Neural progenitor cell (in vitro differentiated cells): ENCODE measurements at places on chromosomes 12 and 14. TPM values are rescaled to one million over a fixed set of nuclear protein-coding genes. Genes with fewer than 3 reads are reported as not detected.

GRCh38 chr14:59343585-59343984 is 121.6 kb downstream of the GPR135 start:
- H3K4me1 ChIP-seq = peaks cover 57% of the 10 kb centered on the region
- H3K36me3 ChIP-seq = no peaks in the 10 kb centered on the region
- no peak for DNase-seq
- H3K4me3 ChIP-seq = no peak overlapping the region
- H3K27me3 ChIP-seq = no peaks in the 10 kb centered on the region
- peak overlapping the region; percentile 53 for H3K27ac ChIP-seq

- H3K4me1 ChIP-seq = peaks cover 12% of the 10 kb centered on the region
- H3K27me3 ChIP-seq = peaks cover 31% of the 10 kb centered on the region
- H3K36me3 ChIP-seq = no peaks in the 10 kb centered on the region
- peak overlapping the region; percentile 46 for H3K4me3 ChIP-seq
- DNase-seq = peak; percentile 74
- no peak overlapping the region for H3K27ac ChIP-seq
Measured at GRCh38 chr12:52873832-52874572, 25.2 kb upstream of the KRT78 start.

DNA sequence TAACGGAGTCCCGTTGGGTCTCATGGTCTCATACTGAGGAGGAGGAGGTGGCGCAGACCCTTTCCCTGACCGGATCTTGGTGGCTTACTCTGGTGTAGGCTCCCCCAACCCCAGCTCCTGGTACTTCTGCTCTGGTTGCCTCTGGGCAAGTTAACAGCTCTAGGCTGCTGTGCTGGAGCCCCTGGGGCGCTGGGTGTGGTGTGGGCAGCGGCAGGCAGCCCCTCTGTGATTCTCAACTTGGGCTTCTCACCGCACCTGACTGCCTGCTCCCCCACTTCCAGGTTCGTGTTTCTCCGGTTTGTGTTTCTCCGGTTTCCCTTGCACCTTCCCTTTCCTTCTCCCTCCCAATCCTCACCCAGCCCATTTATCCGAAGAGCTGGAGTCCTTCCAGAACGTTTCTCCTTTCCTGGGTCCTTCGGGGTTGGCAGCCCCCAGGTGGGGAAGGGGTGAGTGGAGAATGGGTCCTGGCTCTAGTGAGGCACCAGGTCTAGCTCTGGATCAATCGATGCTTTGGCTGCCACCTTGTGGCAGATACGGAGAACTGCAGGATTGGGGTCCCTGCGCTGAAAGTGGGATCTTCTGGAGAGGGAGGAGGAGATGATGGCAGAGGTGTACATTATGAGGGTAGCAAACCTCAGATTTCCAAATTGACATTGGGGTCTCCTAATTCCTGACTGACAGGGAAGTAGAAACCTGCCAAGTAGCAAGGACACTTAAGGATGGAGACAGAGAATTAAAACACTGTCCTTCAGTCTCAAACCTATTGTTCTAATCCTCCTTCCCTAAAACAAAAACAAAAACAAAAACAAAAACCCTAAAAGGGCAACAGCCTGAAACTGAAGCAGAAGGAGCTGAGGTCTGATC is 8.3 kb downstream of the CISTR start:
- no peak overlapping the region for H3K27ac ChIP-seq
- peak overlapping the region; percentile 22 for H3K4me3 ChIP-seq
- peak; percentile 84 for DNase-seq

DNA sequence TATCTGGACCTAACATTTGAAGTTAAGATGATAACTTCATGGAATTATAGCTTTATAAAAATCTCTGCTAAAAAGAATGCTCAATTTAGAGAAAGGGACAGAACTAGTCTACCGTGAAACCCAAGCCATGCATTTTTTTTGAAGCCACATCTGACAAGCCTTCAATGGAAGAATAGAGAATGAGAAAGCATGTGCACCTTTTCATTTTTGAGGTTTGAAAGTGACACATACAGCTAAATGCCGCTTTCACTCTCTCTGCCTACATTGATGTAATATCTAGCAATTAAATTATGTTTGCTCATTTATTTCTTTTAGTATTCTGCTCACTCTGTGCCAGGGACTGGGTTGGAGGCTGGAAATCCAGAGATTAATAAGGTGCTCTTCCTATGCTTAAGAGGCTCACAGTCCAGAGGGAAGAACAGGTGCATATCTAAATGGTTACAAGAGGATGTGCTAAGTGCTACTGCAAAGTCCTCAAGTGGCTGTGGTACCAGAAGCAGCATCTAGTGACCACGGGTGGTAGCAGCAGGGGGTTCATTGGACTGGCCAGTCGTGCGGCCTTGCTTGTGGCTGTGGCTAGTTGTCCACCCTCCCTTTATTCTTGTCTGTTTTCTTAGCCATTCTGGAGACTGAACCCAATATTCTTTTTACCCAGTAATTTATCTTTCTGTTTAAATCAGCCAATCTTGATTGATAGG is 60.4 kb downstream of the PPP1R36 start:
- H3K36me3 ChIP-seq = no peaks in the 10 kb centered on the region
- H3K27ac ChIP-seq = no peak overlapping the region
- no peak for DNase-seq
- no peaks in the 10 kb centered on the region for H3K4me1 ChIP-seq

Gene RFX4
- total RNA-seq = 0.22 and 3.4 TPM in 2 replicates

DNA sequence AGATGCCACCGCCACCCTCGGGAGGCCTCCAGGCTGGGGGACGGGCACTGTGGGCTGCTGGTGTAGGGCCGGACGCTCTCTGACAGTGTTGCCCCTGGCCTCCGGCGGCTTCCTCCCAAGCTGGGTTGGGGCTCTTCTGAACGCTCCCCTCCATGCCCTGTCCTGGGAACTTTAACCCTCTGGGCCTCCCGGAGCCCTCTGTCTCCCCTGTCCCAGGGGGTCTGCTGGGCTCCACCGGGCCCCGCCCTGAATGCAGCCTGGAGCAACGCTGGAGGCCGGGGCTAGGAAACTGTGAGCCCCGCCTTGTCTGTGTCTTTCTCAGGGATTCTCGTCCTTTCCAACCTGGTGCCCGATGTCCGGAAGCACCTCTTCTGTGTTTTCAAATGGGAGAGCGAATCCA is 45.7 kb upstream of the FBRSL1 start:
- no peak overlapping the region for H3K4me3 ChIP-seq
- peaks cover 41% of the 10 kb centered on the region for H3K27me3 ChIP-seq
- no peak for DNase-seq
- no peak overlapping the region for H3K27ac ChIP-seq
- H3K36me3 ChIP-seq = no peaks in the 10 kb centered on the region

DNA sequence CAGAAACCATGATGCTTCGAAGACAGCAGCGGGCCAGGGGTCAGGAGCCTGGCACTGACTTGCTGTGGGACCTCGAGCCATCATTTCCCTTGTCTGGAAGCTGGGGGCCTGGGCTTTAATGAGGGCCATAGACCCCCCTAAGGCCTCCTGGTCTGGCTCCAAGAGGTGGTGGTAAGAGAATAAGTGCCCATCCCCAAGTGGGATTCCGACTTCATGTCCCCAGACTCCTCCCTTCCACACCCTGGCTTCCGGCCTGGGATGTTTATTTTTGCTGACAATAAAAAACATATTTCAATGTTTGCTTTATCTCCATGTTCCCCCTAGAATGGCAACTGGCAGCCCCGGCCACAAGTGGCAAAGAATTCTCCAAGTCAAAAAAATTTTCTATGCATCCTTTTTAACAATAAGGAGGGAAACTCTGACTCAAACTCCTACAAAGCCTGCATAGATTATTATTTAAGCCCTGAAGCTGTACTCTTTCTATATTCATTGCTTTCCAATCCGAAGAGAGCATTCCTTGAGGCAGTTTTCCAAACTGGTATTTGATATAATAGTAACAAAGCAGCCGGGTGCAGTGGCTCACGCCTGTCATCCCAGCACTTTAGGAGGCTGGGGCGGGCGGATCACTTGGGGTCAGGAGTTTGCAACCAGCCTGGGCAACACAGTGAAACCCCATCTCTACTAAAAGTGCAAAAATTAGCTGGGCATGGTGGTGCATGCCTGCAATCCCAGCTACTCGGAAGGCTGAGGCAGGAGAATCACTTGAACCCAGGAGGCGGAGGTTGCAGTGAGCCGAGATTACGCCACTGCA is 84.0 kb downstream of the ITPK1 start:
- no peak for DNase-seq
- H3K4me3 ChIP-seq = no peak overlapping the region
- no peaks in the 10 kb centered on the region for H3K36me3 ChIP-seq
- peaks cover 49% of the 10 kb centered on the region for H3K4me1 ChIP-seq
- H3K27ac ChIP-seq = no peak overlapping the region

DNA sequence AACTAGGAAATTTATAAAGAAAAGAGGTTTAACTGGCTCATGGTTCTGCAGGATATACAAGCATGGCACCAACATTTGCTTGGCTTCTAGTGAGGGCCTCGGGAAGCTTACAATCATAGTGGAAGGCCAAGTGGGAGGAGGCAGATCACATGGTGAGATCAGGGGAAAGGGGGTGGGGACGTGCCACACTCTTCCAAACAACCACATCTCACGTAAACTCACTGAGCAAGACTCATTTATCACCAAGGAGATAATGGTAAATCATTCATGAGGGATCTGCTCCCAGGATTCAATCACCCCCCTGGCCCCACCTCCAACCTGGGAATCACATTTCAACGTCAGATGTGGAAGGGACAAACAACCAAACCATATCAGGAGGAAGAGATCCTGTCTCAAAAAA is 35.8 kb downstream of the NUMB start:
- no peaks in the 10 kb centered on the region for H3K4me1 ChIP-seq
- DNase-seq = no peak
- H3K27ac ChIP-seq = no peak overlapping the region
- no peaks in the 10 kb centered on the region for H3K27me3 ChIP-seq

GRCh38 chr12:30191696-30192455 is 408.1 kb upstream of the TMTC1 start:
- H3K4me3 ChIP-seq = no peak overlapping the region
- no peak for DNase-seq
- H3K4me1 ChIP-seq = peaks cover 5% of the 10 kb centered on the region
- H3K27me3 ChIP-seq = no peaks in the 10 kb centered on the region

GRCh38 chr14:99472937-99473336 is 7.7 kb downstream of the SETD3 start:
- H3K27me3 ChIP-seq = no peaks in the 10 kb centered on the region
- H3K4me1 ChIP-seq = no peaks in the 10 kb centered on the region
- no peak overlapping the region for H3K4me3 ChIP-seq
- no peak for DNase-seq
- H3K36me3 ChIP-seq = no peaks in the 10 kb centered on the region

DNA sequence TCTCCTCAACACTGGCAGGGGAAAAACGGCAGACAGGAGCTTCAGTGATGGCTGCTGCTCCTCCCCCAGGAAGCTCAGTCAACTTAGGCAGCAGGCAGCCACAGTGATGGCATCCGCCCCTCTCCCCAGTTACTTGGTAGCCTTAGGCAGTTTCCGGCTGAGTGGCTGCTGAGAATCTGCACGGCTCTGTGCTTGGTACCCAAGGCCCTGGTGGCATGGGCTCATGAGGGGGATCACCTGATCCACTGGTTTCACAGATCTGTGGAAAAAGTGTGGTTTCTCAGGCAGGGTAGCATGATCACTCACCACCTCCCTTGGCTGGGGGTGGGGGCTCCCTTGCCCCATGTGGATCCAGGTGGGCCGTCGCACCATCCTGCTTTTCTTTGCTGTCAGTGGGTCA is 244.6 kb upstream of the MDGA2 start:
- H3K27ac ChIP-seq = no peak overlapping the region
- H3K36me3 ChIP-seq = no peaks in the 10 kb centered on the region
- H3K27me3 ChIP-seq = no peaks in the 10 kb centered on the region
